Uterus (tissue), 4 donors: ENCODE measurements at places on chromosomes 16 and 17. TPM values are rescaled to one million over a fixed set of nuclear protein-coding genes. Genes with fewer than 3 reads are reported as not detected.

- peak; percentile 32 for DNase-seq
Measured at GRCh38 chr16:24853830-24854229, 8.1 kb downstream of the SLC5A11 start.

DNA sequence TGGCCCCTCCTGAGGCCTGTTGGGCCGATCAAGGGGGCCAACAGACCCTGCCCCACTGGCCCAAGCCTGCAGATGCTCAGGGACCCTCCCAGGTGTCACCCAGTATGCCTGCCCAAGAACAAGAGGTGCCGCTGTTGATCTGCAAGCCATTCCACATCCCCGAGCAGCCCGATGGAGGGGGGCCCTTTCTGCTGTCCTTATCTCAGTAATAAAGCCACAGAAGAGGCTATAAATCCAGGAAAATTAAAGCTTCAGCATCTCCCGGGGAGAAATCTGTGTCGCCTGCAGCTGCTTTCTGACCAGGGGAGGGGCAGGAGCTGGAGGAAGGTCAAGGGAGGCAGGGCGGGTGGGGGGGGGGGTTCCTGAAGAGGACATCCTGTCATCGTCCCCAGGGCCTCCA lies 11.7 kb upstream of the CACNA1H start:
- no peak for DNase-seq

DNA sequence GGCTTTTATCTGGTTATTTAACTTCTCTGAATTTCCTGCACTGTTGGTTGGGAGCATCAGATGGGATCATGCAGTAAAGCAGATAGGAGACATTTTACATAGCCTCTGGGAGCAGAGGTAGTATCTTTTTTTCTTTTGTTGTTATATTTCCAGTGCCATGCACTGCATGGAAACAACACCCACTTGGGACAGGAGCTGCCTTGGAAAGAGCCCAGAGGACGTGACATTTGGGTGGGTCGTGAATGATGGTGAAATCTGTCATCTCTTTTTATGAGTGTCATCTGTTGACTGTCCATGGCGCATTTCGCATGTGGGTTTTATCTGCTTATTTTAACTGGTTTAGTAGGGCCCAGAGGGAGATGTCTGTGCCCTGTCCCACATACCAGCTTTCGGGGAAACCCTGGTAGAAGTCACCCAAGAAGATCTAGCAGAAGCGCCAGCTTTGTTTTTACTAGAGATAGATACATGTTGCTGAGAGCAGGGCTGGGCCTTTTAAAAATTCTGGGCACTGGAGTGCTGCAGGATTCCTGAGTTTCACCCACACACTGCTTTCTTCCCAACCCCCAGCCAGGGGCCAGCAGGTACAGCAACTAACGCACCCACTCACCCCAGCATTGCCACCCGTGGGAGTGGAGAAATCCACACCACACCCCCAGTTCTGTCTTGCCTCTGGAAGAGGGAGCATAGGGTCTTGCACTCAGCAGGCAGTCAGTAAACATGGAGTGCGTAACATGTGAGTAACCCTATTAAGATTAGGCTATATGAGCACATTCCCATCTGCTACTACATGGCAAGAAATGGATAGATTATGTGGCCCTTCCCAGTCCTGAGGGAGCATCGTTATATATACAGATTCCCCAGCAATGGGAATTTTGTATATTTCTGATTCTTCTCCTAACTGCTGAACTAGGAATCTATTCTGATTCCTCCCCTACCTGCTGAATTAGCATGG lies 8.4 kb upstream of the TERF2 start:
- DNase-seq: no peak

DNA sequence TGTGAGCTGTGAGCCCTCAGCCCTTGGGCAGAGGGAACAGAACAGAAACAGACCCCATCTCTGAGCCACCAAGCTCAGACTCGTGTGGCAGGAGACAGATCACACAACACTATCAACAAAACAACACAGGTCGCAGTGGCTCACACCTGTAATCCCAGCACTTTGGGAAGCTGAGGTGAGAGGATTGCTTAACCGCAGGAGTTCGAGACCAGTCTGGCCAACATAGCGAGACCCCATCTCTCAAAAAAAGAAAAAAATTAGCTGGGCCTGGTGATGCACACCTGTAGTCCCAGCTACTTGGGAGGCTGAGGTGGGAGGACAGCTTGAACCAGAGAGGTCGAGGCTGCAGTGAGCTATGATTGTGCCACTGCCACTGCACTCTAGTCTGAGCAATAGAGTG lies 5.5 kb upstream of the QPRT start:
- DNase-seq: no peak

DNA sequence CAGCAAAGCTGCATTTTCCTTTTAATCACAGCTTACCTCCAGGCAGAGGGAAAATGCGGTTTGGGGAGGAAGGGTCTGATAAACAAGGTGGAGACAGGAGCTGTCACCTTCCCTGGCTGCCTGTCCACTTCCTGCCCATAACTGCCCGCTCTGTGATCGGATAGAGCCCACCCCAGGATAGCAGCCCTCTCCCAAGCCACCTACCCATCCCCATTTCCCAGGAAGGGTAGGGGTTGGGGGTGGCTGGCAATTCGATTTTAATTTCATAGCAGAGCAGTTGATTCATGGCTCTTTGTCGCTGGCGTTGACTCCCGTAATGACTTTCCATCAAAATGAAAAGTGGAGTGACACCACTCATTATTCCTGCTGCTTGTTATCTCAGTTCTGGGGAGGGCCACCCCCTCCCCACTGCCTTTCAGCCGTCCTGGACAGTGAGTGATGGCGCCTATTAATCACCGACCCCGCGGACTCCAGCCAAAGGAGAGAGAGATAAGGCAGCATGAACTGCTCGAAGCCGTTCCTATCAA lies 11.2 kb downstream of the CDK5RAP3 start:
- DNase-seq: no peak

- DNase-seq: no peak
Measured at GRCh38 chr17:4479340-4479981, 19.2 kb upstream of the SPNS2 start.

- no peak for DNase-seq
Measured at GRCh38 chr17:31327534-31328159, 6.2 kb upstream of the EVI2A start.

Gene PRR15L
- 0.29 TPM for total RNA-seq

Gene SLC38A8
- total RNA-seq: not detected

Gene ADAMTS18
- 3.5 TPM for total RNA-seq

Gene KCNAB3
- total RNA-seq: 19.5 TPM

Gene NPIPB13
- 1.9 TPM for total RNA-seq
